ENCODE measurements at places on chromosomes 7 and 10.

- no peak for DNase-seq
Observed at GRCh38 chr7:140902303-140902953, 22.3 kb downstream of the BRAF start.

DNA sequence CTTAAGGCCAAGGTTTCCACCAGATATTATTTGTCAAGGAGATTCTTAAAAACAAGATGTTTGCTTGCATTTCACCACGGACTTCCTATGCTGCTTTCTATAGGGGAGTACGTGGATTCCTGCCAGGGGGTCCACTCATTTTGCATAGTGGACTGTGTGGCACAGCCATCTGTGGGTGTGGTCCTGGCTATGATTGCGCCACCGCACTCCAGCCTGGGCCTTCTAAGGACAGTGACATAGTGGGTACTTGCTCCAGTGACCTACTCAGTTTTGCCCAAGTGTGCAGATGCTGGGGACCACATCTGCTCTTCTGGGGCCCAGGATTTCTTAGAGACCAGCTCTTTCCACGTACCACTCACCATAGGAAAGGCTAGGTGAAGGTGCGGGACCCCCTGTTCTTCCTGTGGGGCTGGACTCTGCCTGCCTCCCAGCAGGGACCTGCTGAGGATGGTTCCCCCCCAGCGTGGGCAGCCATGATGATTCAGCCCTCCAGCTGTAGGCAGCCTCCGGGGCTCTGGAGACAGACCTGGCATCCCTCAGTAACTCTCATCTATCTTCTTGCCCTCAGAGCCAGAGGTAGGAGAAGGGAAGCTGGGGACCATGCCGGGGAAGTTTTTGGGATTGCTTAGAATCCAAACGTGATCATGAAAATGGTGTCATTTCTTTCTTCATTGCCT lies 42.9 kb downstream of the HK1 start:
- no peak for DNase-seq

GRCh38 chr10:119755446-119755845 lies 29.6 kb downstream of the INPP5F start:
- no peak for DNase-seq

DNA sequence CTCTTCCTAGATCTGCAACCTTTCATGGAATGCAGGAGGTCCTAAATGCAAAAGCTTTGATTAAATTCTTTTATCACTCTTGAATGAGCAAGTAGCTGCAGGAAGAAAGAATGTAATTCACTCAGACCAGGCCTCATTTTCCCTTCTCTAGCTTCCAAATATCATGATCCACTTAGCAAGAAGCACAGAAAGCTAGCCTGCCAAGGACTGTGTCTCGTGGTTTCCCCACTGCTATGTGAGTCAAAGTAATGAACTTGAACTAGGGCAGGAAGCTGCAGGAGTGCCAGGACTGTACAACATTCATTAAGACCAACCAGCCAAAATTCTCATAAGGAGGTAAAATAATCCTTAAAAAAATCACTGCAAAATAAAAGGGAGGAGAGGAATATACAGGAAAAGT lies 379.2 kb downstream of the CALN1 start:
- no peak for DNase-seq

DNA sequence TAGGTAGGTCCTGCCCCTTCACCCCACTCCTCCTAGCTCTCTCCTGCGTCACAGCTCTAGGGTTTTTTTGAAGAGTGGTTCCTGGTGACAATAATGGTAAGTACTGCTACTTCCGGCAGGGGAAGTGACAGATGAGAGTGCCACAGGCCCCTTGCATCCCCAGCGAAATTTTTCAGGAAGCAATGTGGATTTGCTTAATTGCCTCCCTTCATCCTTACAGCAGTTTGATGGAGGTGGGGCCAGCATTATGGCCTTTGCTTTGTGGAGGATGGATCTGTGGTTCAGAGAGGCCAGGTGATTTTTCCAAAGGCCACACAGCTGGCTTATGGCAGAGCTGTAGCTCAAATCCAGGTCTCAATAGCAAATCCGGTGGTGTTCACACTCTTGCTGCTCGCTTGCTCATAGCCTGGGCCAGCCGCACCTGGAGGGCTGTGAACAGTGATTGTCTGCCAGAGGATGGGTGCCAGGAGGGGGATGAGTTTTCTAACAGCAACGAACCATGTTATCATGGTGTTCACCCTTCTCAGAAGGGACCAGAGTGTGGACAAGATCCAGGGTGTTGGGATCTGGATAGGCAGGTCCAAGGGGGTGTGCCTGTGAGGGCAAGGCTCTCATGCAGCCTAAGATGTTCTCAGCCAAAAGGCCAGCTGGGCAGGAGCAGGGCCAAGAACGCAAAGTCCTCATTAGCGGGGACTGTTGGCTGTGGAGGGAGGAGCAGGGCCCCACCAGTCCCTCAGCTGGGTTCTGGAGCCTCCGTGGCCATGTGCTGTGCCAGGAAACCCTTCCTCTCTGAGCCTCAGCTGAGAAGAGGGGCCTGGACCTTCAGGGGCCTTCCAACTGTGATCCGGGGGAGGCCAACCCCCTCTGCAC lies 89.0 kb downstream of the EMX2 start:
- DNase-seq, result no peak

- DNase-seq, result no peak
Observed at GRCh38 chr10:50347394-50347802, 96.1 kb upstream of the ASAH2 start.

- no peak for DNase-seq
Observed at GRCh38 chr10:96902731-96903358, 70.7 kb downstream of the LCOR start.

DNA sequence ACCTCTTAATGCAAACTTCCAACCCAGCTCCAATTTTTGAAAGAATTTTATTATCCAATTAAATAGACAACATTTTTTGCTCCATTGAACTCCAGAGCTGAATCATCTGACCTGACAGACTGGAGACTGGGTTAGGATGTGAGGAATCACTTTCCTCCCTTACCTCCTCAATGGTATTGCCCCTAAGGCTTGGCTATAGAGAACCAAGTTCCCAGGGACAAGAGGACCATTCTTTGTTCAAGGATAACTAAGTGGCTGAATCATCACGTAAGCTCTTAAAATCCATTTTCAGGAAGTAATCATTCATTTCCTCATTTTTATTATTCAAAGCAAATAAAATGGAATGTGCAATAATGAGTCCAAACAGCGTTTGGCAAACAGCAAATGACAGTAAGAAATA lies 335.1 kb downstream of the GATA3 start:
- DNase-seq, result no peak

GRCh38 chr10:132335189-132336063 lies 3.4 kb downstream of the LRRC27 start:
- no peak for DNase-seq

DNA sequence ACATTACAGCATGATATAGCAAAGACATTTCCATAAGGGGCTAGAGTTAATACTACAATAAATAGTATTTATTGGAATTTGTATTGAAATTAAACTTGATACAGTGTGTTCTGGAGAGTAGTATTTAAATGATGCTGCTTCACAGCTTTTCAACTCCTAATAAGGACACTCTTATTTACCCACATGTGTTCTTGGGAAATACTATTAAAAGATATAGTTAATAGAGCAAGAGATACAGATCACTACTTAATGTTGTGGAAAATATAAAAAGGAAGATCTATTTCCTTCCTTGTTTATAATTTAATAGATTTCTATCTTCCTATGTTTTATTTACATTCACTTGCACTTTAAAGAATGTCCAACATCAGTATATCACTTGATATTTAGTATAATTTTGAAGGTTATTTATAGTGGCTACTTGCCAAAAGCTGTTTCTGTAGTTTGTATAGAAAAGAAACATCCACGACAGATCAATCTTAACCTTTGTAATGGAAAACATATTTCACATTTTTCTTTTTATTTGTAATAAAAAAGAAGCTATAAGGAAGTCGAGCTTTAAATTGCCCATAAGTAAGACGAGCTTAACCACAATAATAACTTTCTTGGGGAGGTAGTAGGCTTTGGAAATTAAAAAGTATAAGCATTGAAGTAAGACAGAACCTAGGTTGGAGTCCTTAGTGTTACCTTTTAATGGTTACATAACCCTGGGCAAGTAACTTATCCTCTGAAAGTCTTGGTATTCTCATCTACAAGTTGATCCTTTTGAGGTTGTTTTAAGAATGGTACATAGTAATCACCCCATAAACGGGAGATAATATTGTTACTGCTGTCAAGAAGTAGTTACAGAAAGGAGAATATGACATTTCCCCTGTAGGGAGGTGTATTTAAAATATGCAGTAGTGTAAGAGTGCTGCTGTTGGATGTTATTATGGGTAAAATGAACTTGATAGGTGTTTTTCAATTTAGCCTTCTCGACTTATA lies 32.8 kb downstream of the CPED1 start:
- no peak for DNase-seq

- DNase-seq, result peak; percentile 70
Observed at GRCh38 chr7:154928136-154929005, 74.6 kb downstream of the PAXIP1 start.

- DNase-seq, result no peak
Observed at GRCh38 chr10:47358457-47358856, 10.3 kb downstream of the RBP3 start.

- DNase-seq, result no peak
Observed at GRCh38 chr10:123561141-123561440, 105.1 kb upstream of the GPR26 start.

- no peak for DNase-seq
Observed at GRCh38 chr10:89055159-89055558, 64.6 kb downstream of the FAS start.

- DNase-seq, result no peak
Observed at GRCh38 chr7:13099154-13099795, 411.8 kb downstream of the ARL4A start.

- no peak for DNase-seq
Observed at GRCh38 chr10:124872681-124873080, 69.2 kb upstream of the ZRANB1 start.

- DNase-seq, result no peak
Observed at GRCh38 chr7:128385988-128386925, 23.5 kb downstream of the IMPDH1 start.

GRCh38 chr7:129796186-129796775 lies 156.5 kb downstream of the UBE2H start:
- DNase-seq, result no peak

- DNase-seq, result no peak
Observed at GRCh38 chr7:156111-157007, 36.0 kb upstream of the FAM20C start.

DNA sequence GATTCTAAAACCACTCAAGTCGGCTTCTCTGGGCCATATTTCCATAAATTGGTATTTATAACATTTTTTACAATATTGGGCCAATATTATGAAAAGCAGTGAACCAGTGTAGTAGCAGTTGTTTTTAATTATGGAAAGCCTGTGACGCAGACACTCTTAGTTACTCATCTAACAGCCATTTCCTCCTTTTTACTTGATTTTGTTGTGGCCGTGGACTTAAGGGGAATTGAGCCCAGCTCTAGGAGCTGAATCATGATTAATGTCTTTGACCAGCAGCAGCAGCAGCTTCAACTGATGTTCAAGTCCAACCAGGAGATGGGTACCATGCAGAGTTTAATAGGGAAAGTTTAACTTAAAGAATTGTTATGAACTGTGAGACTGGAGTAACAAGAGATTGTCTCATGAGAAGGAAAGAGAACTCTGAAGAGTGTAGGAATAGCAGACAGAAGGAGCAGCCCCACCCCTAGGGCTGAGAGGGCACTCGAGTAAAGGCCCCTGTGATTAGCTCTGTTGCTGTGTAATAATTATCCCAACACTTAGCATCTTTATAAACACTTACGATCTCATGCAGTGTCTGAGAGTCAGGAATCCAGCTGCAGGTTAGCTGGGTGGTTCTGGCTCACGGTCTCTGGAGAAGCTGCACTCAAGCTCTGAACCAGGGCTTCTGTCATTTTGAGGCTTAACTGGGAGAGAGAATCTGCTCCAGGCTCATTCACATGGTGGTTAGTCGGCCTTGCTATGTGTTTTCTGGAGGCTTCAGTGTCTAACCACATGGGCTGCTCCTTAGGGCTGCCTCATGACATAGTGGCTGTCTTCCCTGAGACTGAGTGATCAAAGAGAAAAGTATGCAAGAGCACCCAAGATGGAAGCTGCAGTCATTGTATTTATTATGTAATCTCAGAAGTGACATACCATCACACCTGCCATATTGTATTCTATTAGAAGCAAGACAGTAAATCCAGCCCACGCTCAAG lies 4.6 kb downstream of the LANCL2 start:
- DNase-seq, result peak; percentile 82

GRCh38 chr7:151891753-151892152 lies 14.8 kb upstream of the PRKAG2 start:
- DNase-seq, result no peak

- DNase-seq, result no peak
Observed at GRCh38 chr10:102743078-102743587, 615 bp upstream of the WBP1L start.

DNA sequence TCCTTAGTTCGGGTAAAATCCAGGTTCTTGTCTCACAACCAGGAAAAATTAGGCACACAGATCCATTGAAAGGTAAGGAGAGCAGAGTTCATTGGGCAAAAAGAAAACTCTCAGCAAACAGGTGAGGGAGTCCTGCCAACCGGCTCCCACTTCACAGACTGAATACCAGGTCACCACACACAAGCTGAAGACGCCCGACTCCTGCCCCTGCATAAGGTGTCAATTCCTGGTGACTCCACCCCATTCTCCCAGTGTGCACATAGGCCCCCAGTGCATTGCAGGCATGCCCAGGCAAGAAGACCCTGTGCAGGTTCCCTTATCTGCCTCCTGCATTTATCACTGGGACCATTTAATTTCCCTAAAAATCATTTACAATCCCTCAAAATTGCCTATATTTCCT lies 354.6 kb downstream of the LRRTM3 start:
- DNase-seq, result no peak

- no peak for DNase-seq
Observed at GRCh38 chr7:98240961-98241673, 10.9 kb downstream of the TECPR1 start.

DNA sequence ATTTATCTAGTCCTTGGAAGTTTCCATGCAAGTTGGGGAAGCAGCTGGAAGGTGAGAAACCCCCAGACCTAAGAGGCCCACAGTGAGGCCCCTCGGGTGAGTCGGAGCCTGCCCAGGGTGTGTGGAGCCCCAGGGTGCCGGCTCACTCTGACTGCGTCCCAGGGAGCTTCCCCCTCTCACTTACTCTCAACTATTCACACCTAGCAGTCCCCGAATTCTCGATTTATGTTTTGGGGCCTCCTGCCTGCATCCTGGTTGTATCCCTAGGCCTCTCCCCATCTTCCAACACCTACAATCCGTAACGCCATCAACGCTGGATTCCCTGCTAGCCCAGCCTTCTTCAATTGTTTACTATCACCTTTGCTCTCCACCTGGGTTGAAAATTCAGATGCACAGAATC lies 63.9 kb downstream of the PRKAG2 start:
- DNase-seq, result no peak

GRCh38 chr10:17758200-17758599 lies 6.2 kb downstream of the TMEM236 start:
- DNase-seq, result no peak

- DNase-seq, result peak; percentile 91
Observed at GRCh38 chr7:78702770-78703169, 750.7 kb downstream of the MAGI2 start.

- no peak for DNase-seq
Observed at GRCh38 chr7:55515569-55516279, 56.6 kb downstream of the VOPP1 start.

GRCh38 chr10:119817991-119818888 lies 54.4 kb downstream of the MCMBP start:
- no peak for DNase-seq

GRCh38 chr7:1442355-1443124 lies 16.7 kb downstream of the MICALL2 start:
- DNase-seq, result no peak

GRCh38 chr7:69819333-69819705 lies 221.0 kb downstream of the AUTS2 start:
- DNase-seq, result no peak
